Esophagus squamous epithelium (tissue), 5 donors: ENCODE measurements at places on chromosomes 1 and 21.
A peak's percentile ranks its signal among the peaks of the same experiment; 100 is the strongest.

GRCh38 chr1:180311011-180311730 is 81.1 kb downstream of the LHX4 start:
- H3K27me3 ChIP-seq, result no peaks in the 10 kb centered on the region
- H3K27ac ChIP-seq, result no peak overlapping the region
- DNase-seq, result no peak
- no peak overlapping the region for H3K4me3 ChIP-seq

- no peak overlapping the region for H3K4me3 ChIP-seq
- no peaks in the 10 kb centered on the region for H3K27me3 ChIP-seq
- H3K36me3 ChIP-seq, result no peaks in the 10 kb centered on the region
- H3K4me1 ChIP-seq, result no peaks in the 10 kb centered on the region
Measured at GRCh38 chr1:163472651-163473248, 151.0 kb downstream of the NUF2 start.

DNA sequence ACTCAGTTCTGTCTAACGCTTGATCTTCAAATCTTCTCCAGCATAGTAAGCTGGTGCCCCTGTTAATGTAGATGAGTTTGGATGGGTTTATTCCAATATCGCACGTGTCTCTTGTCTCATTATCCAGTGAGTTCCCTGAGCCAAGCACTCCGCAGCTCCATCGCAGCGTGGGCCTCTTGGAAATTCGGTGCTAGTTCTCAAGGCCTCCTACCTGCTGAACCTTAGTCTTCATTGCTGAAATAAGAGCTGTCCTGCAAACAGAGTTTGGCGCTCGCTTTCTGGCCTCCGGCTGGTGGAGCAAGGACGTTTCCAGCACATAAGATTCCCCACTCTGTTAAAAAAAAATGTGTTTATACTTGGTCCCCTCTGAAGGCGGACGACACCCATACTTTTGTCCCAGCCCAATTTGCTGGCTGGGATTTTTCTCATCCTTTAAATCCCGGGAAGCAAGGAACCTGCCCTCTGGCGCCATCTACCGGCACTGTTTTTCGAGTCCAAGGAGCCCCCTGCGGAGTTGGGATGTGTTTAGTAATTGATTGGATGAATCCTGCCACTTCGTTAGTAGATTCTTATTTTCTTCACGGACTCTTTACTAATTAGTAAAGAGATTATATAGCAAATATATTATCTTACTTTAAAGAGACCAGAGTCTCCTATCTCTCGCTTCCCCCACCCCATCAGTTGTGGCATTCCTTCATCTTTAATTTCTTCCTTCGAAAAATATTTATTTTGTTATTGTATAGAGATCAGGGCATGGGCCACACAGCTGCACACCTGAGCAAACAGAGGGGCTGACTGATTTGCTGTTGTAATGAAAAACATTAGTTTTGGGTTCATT is 14.7 kb downstream of the JUN start:
- no peaks in the 10 kb centered on the region for H3K36me3 ChIP-seq
- peak overlapping the region; percentile 8 for H3K27ac ChIP-seq
- no peak overlapping the region for H3K4me3 ChIP-seq

- H3K4me1 ChIP-seq, result no peaks in the 10 kb centered on the region
- no peak for DNase-seq
- H3K27me3 ChIP-seq, result no peaks in the 10 kb centered on the region
- no peak overlapping the region for H3K4me3 ChIP-seq
Measured at GRCh38 chr1:216542263-216542662, 119.0 kb upstream of the USH2A start.

- no peak overlapping the region for H3K4me3 ChIP-seq
- peaks cover 28% of the 10 kb centered on the region for H3K36me3 ChIP-seq
- peak overlapping the region; percentile 30 for H3K27ac ChIP-seq
Measured at GRCh38 chr21:33299181-33299752, 25.5 kb upstream of the IFNAR1 start.

- H3K4me1 ChIP-seq, result no peaks in the 10 kb centered on the region
- H3K36me3 ChIP-seq, result no peaks in the 10 kb centered on the region
- H3K27me3 ChIP-seq, result peaks cover 94% of the 10 kb centered on the region
- DNase-seq, result no peak
- H3K4me3 ChIP-seq, result no peak overlapping the region
Measured at GRCh38 chr1:110144366-110144765, 5.9 kb upstream of the SLC6A17 start.

DNA sequence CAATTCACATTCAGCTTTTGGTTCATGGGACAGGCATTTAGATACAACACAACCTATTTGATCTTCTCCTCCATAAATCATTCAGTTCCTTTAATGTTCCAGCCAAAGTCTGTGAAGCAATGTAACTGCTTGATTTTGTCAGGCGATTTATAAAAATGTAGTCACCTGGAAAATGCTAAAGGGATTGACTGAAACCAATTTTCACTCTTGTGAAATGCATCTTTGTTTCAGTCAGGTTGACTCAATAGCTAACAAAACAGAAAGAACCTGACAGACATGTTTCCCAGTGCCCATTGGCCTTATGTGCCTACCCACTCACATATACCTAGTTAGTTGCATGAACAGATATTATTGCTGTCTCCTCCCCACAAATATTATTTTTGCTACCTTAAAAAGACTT is 335.7 kb downstream of the CHRM3 start:
- H3K27ac ChIP-seq, result no peak overlapping the region
- H3K4me1 ChIP-seq, result no peaks in the 10 kb centered on the region
- H3K27me3 ChIP-seq, result no peaks in the 10 kb centered on the region
- no peak overlapping the region for H3K4me3 ChIP-seq

GRCh38 chr1:152111515-152111968 is 3.7 kb downstream of the TCHH start:
- peaks cover 100% of the 10 kb centered on the region for H3K27me3 ChIP-seq
- H3K27ac ChIP-seq, result no peak overlapping the region
- H3K4me1 ChIP-seq, result peaks cover 19% of the 10 kb centered on the region
- H3K4me3 ChIP-seq, result peak overlapping the region; percentile 55
- DNase-seq, result no peak

- H3K36me3 ChIP-seq, result no peaks in the 10 kb centered on the region
- no peak overlapping the region for H3K4me3 ChIP-seq
- no peak for DNase-seq
- peaks cover 21% of the 10 kb centered on the region for H3K4me1 ChIP-seq
- peak overlapping the region; percentile 7 for H3K27ac ChIP-seq
- no peaks in the 10 kb centered on the region for H3K27me3 ChIP-seq
Measured at GRCh38 chr1:243730487-243731150, 119.4 kb downstream of the AKT3 start.

DNA sequence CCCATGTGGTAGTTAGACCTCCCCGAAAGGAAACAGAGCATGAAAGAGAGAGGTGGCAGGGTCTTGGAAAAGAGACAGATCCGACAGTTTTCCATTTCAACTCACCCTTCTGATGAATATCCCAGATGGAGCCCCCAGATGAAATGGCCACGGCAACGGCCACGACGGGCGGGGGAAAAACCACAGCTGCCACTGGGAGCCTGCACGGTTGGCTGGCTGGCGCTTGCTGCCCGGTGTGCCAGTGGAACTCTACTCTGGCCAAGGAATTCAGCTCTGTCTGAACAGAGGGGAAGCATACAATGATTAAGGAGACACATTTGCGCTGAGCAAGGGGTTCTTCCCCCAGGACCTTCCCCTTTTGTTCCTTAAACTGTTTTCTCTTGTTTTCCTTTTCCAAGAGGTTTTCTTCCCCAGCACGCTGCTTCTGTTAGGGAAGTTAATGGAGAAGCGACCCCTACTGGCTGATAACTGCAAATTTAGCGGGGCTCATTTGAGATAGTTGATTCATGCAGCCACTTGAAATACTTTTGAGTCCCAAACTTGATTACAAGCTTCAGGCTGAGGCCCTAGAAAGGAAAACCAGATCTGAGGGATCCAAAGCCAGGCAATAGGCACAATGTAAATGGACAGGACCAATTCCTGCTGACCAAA is 1122.5 kb downstream of the NCAM2 start:
- no peaks in the 10 kb centered on the region for H3K36me3 ChIP-seq
- no peaks in the 10 kb centered on the region for H3K4me1 ChIP-seq
- no peaks in the 10 kb centered on the region for H3K27me3 ChIP-seq
- H3K27ac ChIP-seq, result no peak overlapping the region
- H3K4me3 ChIP-seq, result no peak overlapping the region
- no peak for DNase-seq

- H3K4me1 ChIP-seq, result no peaks in the 10 kb centered on the region
- H3K27ac ChIP-seq, result no peak overlapping the region
- H3K4me3 ChIP-seq, result no peak overlapping the region
- H3K27me3 ChIP-seq, result no peaks in the 10 kb centered on the region
- no peak for DNase-seq
- H3K36me3 ChIP-seq, result peaks cover 46% of the 10 kb centered on the region
Measured at GRCh38 chr1:243345205-243345604, 89.4 kb downstream of the SDCCAG8 start.

DNA sequence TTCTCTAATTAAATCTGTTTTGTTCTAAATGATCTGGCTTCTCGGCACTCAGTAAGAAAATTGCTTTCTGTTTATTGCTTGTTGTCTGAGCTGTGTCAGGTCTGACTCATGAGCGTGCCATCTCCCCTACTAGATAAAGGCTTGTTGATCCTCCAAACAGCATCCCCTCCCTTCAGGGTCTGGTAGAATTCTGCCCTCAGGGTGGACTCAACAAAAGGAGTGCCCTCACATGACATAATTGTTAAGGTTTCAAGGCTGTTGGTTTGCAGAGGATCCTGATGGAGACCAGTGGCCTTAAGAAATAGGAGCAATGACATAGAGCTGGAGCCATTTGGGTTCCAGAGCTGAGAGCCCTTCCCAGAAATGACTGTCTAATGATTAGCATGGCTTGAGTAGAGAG is 36.0 kb upstream of the ATP2B4 start:
- no peaks in the 10 kb centered on the region for H3K4me1 ChIP-seq
- no peaks in the 10 kb centered on the region for H3K36me3 ChIP-seq
- H3K4me3 ChIP-seq, result no peak overlapping the region

DNA sequence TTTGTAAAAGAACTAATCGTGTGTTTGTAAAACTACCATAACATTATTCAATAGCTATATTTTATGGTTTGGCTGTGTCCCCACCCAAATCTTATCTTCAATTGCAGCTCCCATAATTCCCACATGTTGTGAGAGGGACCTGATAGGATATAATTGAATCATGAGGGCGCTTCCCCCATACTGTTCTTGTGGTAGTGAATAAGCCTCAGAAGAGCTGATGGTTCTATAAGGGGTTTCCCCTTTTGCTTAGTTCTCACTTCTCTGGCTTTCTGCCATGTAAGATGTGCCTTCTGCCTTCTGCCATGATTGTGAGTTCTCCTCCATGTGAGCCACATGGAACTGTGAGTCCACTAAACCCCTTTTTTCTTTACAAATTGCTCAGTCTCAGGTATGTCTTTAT is 1372.3 kb downstream of the AMY1C start:
- H3K4me1 ChIP-seq, result no peaks in the 10 kb centered on the region
- DNase-seq, result no peak
- H3K4me3 ChIP-seq, result no peak overlapping the region
- no peak overlapping the region for H3K27ac ChIP-seq
- no peaks in the 10 kb centered on the region for H3K36me3 ChIP-seq
- H3K27me3 ChIP-seq, result no peaks in the 10 kb centered on the region

DNA sequence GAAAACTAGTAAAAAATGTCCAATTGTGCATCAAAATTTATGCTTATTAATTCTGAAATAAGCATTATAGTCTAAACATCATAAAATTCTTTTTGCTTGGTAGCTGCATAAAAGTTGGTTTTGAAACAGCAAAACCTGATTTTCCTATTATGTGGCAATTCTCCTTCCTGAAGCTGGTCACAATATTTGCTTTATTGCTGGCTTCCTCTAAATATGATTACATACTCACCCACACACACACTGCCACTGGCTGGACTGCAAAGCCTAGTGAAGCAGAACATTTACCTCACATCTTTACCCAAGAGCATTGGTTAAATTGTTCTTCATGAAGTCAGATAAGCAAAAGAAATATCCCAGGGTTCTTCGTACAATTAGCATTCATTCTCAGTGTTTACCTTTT is 103.0 kb downstream of the NR5A2 start:
- DNase-seq, result no peak
- no peaks in the 10 kb centered on the region for H3K4me1 ChIP-seq
- H3K36me3 ChIP-seq, result no peaks in the 10 kb centered on the region
- H3K4me3 ChIP-seq, result no peak overlapping the region
- no peaks in the 10 kb centered on the region for H3K27me3 ChIP-seq

- no peak for DNase-seq
- H3K36me3 ChIP-seq, result peaks cover 75% of the 10 kb centered on the region
- no peak overlapping the region for H3K4me3 ChIP-seq
- peaks cover 13% of the 10 kb centered on the region for H3K4me1 ChIP-seq
- no peak overlapping the region for H3K27ac ChIP-seq
Measured at GRCh38 chr1:35852241-35852640, 30.8 kb upstream of the AGO1 start.
